ENCODE measurements at places on chromosomes 16 and 17.

DNA sequence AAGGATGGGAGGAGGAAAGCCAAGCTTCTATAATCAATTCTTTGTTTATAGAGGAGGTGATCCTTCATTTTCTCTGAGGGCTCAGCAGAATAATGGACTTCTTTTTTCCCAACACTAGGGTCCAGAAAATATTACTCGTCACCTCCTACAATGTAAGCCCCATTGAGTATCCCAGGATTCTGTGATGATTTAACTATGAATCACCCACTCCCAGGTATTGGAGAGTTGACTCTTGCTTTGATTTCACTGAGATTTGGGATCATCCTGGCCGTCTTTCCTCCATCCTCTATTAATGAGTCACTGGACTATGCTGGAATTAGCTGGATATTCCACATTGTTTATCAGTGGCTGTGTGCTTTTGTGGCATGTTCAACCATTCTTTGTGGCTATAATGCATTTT is 452.0 kb downstream of the NPIPA7 start:
- no peak for DNase-seq

DNA sequence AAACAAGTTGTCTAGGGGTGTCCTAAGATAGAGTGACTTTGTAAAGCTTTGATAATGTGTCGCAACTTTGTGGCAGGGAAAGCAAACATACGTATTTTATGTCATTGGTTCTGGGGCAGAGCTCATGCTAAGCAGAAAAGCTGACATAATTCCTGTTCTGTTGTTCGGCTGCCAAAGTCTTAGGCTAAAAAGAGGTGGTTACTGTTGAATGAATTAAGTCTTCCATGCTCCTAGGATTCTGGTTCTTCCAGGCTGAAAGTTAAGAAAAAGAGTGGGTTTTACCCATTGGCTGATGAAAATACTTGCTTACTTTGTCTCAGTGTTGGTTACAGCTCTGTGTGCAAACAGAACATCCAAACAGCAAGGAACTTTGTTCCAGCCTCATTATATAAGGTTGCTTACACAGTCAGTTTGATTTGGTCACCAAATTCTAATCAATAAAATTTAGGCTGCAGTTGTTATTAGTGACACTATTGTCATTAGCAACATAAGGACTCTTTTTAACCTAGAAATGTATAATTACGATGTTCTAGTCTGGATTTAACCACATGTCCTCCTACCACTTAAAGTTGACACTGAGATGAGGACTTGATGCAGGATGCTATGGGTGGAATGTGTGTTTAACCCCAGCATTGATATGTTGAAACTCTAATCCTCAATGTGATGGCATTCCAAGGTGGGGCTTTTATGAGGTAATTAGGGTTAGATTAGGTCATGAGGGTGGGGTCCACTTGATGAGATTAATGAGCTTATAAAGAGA is 114.0 kb upstream of the GOT2 start:
- no peak for DNase-seq

DNA sequence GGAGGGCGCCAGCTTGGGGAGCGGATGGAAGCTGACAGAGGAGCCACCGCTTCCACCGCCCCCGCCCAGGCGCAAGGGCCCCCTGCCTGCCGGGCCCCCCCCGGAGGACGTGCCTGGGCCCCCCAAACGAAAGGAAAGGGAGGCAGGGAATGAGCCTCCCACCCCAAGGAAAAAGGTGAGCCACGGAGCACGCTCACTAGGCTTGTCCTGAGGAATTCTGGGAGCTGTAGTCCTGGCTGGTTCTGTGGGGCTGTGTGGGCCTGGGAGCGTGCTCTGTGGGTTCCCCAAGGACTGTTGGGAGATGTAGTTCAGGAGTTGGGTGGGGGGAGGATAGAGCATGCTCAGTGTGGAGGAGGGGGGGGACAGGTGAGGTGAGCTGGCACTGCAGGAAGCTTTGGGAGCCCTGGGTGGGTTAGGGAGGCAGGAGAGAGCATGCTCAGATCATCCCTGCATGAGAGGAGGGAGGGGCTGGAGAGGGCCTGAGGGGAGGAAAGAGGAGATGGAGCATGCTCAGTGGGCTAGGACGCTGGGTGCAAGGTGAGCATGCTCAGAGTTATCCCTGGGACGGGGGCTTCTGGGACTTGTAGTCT is 4.5 kb downstream of the FBXL19 start:
- no peak for DNase-seq

GRCh38 chr17:79433379-79433778 is 177.5 kb downstream of the RBFOX3 start:
- no peak for DNase-seq

DNA sequence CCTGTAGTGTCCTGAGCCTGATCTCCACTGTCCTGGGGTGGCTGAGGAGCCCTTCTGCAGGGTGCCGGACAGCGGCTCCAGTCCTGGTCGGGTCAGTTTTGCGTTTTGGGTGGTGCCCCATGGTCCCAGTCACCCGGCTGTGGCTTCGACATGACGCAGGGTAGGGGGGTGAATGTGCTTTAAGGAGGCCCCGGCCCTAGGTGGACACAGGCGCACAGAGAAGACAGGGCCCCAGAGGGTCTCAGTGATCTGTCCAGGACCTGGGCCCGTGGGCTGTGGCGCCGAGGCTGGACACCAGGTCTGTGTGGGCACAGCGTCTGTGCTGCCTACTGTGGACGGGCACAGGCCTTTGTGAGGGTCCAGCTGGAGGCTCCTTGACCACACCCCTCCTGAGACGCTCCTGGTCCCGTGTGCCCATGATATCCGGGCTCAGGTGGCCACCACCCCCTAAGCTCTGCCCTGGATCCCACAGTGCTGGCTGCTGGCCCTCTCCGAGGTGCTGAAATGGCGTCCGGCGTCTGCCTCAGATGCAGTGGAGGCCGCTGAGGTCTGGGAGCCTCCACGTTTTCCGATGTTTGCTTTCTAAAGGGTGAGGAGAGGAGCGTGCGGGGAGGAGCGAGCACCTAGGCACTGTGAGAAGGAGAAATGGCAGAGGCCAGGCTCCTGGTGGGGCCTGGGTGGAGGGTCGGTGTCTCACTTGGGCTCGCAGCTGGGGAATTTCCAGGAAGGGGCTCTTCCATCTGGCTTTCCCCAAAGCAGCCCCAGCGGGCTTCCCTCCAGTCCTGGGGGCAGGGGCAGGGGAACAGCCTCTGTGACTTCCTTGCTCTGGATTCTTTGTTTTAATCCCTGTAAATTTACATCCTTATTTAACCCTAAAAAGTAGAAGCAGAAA is 56.1 kb upstream of the ACSF3 start:
- DNase-seq, result no peak

DNA sequence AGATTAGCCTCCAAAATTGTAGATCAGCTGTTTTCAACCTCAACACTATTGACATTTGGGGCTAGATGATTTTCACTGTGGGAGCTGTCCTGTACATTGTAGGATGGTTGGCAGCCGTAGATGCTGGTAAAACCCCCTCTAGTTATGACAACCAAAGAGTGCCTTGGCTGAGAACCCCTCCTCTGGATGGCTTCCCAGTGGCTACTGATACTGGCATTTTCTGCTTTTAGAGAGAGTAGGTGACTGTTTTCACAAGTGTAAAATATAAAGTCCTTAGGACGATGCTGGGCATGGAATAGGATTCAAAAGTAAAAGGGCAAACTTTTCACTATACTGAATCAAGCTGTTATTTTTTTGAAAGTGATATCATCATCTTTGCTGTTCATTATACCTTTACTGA is 1048.8 kb upstream of the EEF2KMT start:
- DNase-seq, result no peak

GRCh38 chr17:50816271-50816670 is 19.1 kb upstream of the WFIKKN2 start:
- DNase-seq, result no peak

DNA sequence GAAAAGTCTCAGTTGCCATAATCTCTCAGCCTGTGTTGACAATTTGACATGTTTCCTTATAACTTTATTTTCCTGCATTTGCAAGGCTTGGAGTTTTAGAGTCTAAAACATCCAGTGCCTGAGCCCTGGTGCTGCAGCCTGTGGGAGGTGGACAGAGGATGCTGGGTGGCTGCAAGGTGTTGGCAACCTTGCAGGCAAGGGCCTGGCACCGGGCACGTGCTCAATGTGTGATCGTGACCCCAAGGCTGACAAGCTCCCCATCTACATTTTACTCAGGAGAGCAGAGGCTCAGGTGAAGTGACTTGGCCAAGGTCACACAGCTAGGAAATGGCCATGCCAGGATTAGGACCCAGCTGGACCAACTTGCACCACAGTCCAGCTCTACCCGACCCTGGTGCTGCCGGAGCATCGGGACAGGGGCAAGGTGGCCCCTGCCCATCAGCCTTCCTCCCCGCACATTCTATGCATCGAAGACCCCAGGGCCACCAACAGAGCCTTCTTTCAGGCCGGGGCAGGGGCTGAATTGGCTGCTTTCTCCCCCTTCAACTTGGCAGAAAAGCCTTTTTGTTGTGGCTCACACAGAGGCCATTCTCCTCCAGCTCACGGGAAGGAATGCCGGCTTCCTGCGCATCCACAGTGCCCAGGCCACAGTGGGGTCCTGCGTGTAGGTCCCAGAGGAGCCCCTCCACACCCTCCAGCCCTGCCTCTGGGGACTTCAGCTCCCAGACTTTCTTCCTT is 23.1 kb downstream of the MMP15 start:
- DNase-seq, result no peak

- DNase-seq, result no peak
These were observed 4.6 kb downstream of the GFOD2 start for GRCh38 chr16:67714522-67714921.

DNA sequence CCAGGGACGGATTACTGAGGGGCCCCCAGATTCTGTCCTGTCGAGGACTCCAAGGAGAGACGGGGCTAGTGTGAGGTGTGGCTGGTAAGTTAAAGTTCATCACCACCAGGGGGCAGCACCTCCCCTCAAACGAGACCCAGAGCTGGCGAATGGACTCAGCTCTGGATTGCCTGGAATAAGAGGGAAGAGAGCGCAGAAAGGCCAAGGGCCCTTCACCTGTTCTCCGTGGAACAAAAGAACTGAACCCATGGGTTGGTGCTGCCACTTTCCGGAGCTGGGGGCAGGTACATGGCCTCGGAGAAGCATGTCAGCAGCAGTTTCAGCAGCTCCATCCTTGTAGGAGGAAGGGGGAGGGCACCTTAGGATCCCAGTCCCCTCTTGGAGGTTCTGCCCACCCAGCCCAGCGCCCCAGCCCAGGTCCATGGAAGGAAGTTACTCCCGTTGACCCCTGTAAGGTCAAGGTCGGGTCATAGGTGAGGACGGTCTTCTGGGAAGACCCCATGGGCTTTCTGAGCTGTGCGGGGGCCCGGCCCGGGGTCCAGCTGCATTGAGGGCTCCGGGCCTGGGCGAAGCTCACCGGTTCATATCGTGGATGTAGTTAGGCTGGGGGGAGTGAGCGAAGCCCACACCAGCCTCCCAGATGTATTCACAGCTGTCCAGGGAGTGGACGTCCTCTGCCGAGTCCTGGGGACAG is 10.8 kb downstream of the HID1 start:
- no peak for DNase-seq

DNA sequence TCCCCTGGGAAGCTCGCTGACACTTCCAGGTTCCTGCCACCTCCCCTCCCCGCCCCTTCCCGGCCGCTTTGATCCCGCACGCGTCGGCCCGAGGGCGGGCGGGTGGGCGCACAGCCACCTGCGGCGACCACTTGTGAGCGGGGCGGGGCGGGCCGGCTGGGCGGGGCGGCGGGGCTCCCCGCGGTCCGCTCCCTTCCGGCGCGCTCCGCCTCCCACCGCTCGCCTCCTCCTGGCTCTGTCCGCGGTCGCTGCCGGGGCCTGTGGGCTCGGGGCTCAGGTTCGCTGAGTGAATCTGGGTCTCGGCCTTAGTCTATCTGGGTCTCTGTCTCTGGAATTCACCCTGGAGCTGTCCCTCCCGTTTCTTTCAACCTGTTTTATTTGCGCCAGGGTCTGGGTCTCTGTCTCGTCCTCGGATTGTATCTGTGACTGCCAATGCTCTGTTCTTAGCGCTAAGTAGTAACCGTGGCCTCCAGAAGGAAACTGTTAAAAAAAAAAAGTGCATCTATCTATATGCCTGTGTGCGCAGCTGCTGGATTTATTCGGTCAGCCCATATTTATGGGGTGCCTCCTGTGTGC is 2.7 kb upstream of the HES7 start:
- no peak for DNase-seq

- DNase-seq, result no peak
These were observed 732 bp upstream of the EXOSC6 start for GRCh38 chr16:70252355-70252988.

DNA sequence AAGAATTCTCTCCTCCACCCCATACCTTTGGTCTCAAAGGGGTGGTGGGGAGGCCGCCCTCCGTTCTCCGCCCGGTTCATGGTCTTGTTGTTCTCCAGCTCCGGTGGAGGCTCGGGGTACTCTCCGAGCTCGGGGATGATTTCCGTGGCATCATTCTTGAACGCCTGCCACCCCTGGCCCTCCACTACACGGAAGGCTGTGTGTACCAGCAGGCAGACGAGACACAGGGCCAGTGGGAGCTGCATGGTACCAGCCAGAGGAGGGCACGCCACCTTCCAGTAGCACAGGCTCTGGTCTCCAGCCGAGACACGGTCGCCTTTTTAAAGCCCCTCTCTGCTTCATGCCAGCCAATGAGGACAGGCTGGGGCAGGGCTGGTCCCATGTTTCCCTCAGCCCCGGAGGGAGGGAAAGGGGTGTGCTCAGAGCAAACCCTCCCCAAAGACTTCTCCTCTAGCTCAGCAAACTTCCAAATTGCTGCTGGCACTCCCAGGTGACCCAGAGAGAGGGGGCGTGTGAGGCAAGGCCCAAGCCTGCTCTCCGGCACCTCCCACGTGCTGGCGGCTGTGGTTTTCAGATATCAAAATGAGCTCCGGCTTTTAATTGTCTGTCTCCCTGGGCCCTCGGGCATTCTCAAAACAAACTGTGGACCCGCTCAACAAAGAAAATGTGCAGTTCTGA is at the start of gene SOST:
Gene SOST, minus strand, starts transcription at position 295 of the 678 bp plus-strand sequence. Its CDS starts 50 bp downstream, at position 245.
- no peak for DNase-seq

DNA sequence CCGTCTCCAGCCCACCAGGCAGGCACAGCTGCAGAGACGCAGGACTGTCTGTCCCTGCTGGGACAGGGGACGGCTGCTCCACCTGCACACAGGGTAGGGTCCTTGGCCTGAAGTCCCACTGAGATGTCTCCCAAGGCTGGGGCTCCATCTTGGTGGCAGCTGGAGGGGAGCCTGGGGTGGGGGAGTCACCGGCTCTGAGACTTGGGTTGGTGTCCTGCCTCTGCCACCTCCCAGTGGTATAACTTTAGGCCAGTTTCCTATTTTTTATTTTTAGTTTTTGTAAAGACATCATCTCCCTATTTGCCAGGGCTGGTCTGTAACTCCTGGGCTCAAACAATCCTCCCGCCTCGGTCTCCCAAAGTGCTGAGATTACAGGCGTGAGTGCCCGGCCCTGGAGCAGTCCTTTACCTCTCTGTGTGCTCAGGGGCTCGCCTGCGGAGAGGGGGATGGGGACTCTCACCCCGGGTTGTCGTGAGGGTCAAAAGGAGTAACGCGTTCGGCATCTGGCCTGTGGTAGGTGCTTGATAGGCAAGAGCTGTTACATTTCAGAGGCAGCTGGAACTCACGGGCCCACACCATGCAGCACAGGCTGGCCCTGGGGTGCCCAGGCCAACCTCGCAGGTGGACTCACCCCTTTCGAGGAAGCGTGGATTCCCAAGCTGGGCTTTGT is 46.6 kb upstream of the DOC2B start:
- no peak for DNase-seq

GRCh38 chr17:83028851-83029250 is 50.6 kb upstream of the METRNL start:
- DNase-seq, result no peak

GRCh38 chr16:86213437-86214205 is 296.7 kb upstream of the FOXF1 start:
- DNase-seq, result no peak

- no peak for DNase-seq
These were observed 121.5 kb downstream of the CCDC182 start for GRCh38 chr17:57623620-57624019.

GRCh38 chr16:16096121-16096857 is 127.0 kb downstream of the ABCC6 start:
- DNase-seq, result no peak
